ENCODE measurements at places on chromosomes 6 and 20.

- DNase-seq: no peak
Measured at GRCh38 chr6:126941751-126942150, 176.7 kb upstream of the RSPO3 start.

DNA sequence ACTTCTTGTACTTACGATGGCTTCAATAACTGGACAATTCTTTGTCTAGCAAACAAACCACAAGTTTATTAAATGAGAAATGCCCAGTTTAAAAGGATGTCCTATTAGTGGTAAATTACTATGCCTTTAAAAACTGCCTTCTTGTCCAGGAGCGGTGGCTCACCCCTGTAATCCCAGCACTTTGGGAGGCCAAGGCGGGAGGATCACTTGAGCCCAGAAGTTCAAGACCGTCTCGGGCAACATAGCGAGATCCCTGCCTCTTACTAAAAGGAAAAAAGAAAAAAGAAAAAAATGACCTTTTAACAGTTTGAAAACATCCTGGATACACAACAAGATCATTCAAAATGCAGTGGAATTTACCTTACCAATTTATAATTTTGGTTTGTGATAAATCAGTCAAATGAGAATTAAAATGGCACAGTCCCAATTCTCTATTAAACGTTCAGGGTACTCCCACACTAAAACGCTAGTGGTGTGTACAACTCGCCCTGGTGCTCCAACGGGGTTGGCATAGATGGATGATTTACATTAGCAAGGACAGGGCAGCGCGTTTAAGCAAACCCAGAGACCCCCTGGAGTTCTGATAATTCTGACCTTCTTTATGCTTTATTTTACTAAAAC is 2.3 kb downstream of the ZBTB2 start:
- no peak for DNase-seq

DNA sequence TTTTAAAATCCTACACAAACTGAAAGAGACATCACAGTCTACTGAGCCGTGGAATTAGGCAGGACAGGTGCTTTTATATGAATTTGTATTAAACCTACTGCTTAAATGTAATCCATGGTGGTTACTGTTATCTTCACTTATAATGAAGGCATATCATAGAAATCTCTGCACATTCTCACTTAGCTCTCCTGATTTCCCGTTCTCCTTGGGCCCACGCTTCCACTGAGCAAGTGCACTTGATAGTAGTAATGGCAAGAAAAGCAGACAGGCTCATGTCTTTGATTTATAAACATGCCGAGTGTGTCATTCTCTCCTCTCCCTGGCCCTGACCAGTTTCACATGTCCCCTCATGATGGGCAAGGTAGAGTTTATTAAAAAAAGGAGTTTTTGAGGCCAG is 186.3 kb downstream of the HIVEP2 start:
- DNase-seq: no peak

DNA sequence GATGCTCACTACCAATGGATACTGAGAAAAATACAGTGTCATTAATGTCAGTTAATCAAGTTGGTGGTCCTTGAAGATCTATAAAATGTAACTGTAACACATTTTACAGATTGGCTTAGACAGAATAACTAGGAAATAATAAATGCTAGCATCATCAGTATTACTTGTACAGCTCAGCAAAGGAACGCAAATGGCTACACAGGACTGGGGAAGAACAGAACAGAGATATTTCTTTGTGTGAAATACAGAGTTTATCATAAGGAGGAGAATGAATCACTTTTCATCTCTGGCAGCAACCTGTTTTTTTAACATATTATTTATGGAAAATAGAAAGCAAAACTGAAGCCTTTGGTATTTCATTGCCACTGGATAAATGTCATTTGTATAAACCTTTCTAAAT is 8.2 kb upstream of the QKI start:
- no peak for DNase-seq

- DNase-seq: no peak
Measured at GRCh38 chr20:36631646-36632045, 14.3 kb downstream of the SLA2 start.

- no peak for DNase-seq
Measured at GRCh38 chr20:39751557-39752137, 789.5 kb downstream of the DHX35 start.

DNA sequence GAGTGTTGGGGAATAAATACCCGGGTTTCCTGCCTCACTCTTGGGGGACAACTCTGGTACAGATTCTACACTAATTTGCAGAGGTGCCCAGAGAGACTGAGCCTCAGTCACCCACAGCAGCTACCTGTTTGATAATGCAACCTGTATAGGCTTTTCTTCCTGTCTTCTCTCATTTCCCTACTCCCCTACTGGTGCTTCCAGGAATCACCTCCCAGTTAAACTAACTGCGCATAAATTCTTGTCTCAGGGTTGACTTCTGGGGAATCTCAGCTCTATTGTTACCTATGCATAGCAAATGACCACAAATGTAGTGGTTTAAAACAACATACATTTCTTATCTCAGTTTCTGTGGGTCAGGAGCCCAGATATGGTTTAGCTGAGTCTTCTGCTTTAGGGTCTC is 11.3 kb downstream of the OCSTAMP start:
- DNase-seq: no peak

- no peak for DNase-seq
Measured at GRCh38 chr6:31831350-31832215, 4.0 kb downstream of the HSPA1B start.

DNA sequence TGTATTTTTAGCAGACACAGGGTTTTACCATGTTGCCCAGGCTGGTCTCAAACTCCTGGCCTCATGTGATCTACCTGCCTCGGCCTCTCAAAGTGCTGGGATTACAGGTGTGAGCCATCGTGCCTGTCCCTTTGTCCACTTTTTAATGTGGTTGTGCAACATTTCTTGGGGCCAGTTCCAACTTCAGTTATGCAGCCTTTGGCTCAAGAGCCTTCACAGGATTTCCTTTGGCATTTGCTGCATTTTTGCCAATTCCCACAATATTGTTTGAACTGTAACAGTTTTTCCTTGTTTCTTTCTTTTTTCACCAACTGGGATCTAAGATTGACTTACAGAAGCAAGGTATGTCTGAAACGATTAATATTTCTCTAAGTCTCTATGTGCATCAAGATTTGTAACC is 63.6 kb downstream of the EDN1 start:
- DNase-seq: no peak

DNA sequence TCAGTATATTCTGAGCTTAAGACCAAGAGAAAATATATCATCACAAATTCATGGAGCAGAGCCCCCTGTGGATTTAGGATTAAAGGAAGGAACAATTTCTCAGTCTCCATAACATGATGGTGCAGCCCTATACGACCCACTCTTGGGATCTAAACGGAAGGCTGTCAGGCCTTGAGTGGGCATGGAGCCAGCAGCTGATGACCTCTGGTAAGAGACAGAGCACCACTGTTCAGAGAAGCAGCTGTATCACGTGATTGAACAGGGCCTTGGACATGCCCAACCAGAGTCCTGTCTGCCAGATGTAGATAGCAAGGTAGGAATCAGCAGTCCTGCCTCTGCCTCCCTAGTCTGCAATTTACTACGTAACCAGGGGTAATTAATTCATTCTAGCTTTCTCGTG is 259.4 kb upstream of the POU3F2 start:
- DNase-seq: peak; percentile 16

- DNase-seq: no peak
Measured at GRCh38 chr6:155026022-155026705, 31.0 kb downstream of the TIAM2 start.

GRCh38 chr20:54221996-54222890 is 14.4 kb downstream of the PFDN4 start:
- DNase-seq: no peak

Measured in right hindlimb (tissue), 1 donor.